ENCODE measurements at places on chromosomes 2 and 18.

DNA sequence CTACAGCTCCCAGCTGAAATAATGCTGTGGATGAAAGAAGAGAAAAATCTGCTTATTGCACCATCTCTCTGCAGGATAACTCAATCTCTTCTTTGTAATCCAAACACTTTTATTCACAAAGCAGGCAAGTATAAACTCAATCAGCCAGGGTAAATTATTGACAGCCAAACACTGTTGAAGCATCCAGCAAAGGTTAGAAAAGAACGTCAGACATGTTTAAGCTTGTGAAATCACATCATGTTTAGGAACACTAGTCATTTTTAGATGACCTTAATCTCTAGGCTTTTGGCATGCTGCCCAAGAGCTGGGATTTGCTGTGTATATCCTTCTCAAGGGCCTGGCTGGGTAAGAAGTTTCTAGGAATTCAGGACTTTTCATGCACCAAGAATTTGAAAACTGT, 1148.1 kb upstream of the FANCL start:
- DNase-seq, result peak; percentile 32

DNA sequence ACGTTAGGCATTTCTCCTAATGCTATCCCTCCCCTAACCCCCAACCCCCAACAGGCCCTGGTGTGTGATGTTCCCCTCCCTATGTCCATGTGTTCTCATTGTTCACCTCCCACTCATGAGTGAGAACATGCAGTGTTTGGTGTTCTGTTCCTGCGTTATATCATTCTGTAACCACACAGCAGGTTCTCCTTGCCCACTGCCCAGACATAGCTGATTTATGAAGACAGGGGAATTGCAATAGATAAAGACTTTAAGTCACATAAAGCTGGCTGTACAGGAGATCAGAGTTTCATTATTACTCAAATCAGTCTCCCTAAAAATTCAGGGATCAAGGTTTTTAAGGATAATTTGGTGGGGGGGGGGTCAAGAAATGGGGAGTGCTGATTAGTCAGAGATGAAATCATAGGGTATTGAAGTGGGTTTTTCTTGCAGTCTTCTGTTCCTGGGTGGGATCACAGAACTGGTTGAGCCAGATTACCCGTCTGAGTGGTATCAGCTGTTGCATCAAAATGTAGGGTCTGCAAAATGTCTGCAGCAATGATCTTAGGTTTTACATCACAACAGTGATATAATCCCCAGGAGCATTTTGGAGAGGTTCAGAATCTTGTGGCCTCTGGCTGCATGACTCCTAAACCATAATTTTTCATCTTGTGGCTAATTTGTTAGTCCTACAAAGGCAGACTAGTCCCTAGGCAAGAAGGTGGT, 392.1 kb upstream of the KCNJ3 start:
- peak; percentile 0 for DNase-seq

DNA sequence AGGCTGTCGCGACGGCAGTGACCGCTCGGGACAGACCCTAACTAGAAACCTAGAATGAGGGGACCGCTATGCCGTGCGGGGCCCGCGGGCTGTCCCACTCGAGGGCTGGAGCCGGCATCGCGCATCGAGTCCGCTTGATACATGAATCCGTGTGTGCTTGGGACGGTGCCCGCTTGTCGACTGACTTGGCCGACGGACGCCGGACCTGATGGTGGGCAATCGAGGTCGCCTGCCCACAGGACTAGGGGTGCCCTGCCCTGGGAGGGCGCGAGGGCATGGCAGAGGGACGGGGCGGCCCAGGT, 749 bp upstream of the PTMA start:
- peak; percentile 38 for DNase-seq

DNA sequence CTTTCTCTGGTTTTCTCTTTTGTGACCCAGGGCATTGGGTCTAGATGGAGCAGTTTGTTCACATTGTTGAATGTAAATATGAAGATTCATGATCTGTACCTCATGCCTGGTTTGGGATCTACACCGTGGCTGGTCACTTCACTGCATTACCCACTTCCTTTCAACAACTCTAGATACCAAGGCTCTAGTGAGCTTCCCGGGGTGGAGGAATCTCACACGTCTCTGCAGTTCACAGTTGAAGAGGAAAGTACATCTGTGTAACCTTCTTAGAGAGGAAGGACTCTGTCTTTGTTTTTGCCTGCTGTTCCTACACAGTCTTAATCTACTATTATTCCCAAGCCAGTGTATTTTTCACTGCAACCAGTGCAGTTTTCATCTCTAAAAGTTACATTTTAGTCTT, 574.8 kb downstream of the MBD2 start:
- DNase-seq, result no peak

DNA sequence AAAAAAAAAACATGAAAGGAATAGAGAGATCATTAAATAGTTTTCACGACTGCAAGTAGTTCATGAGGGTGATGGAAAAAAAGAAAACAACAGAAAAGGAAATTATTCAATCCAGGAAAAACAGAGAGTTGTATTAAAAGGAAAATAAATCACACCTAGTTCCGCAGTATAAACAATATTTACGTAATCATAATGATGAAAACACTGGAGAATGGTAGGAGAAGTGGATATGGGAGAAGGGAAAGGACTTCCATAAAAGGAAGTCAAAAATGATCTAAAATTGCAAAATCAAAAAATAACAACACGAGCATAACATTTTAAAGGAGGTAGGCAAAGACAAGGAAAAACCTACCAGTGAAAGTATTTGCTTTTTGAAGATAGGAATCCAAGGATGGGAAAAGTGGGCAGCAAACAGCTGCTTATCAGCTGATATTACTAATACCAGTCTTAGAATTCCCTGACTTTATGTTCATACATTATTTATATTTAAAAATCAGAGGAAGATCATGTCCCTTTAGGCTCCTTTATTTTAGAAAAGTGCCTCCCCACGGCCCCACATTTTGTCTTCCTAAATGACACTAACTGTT, 160.8 kb downstream of the NBAS start:
- no peak for DNase-seq

DNA sequence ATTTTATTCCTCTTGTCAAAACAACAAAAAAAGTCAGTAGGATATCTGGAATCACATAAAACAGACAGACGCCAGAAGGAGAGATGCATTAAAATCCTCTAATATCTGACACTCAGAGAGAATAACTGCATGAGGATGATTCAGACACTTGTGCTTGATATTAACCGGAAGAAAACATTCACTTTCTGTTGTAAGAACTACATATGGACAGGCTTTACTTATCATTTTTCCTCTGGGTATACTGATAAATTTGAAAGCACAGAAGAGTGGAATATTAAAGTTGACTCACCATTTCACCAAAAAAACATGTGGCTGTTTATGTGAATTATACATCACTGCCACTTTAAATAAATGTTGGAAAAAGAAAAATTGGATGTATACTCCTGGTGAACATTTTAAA, 589.1 kb upstream of the CDH2 start:
- DNase-seq, result peak; percentile 32
